Right hindlimb (tissue), 1 donor: ENCODE measurements at places on chromosomes 1 and 21.

GRCh38 chr1:55188909-55189308 lies 26.3 kb downstream of the USP24 start:
- no peak for DNase-seq

DNA sequence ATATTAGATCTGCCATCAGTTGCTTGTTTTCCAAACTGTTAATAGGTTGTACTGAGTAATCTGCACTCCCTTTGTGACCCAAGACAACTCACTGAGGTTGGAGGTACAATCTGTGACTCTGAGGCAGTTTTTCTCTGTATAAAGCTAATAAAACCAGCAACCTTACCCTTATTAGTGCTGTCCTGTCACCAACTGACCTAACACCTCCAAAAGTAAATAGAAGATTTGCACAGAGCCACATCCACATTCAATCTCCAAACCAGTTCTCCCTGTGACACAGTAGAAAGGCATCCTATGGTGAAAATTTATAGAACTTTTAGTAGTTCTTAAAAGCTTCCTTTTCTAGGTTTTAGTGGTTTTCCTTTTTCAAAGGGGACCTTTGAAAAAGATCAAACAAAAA lies 140.4 kb upstream of the ADGRL2 start:
- DNase-seq: no peak

GRCh38 chr21:36643374-36644250 lies 55.3 kb upstream of the SIM2 start:
- DNase-seq: no peak

- DNase-seq: no peak
Measured at GRCh38 chr1:26700711-26701110, 4.9 kb downstream of the ARID1A start.

DNA sequence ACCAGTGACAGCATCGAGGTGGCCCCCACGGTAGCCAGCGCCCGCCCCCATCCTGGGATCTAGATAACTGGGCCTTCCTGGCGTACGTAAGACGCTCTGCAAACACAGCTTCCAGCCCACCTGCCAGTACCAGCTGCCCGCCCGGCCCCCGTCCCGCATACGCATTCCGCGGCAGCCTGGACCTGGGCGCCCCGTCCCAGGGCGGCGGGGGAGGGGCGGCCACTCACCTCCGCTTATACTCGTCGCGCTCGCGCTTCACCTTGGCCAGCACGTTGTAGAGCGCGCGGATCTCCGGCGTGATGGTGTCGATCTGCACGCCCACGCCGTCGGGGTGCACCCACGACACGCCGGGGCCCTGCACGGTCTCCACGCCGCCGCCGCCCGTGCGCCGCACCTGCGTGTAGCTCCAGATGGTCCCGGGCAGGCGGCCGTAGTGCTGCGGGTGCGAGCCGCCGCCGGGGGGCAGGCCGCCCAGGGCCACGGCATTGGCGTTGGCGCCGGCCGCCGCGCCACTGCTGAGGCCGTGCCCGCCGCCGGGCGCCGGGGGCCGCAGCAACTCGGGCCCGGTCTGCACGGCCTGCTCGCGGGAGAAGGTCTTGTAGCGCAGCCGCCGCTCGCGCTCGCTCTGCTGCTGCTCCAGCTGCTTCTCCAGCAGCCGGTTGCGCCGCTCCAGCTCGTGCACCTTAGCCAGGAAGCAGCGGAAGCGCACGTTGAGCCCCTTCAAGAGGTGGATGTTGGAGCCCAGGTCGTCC lies 859 bp downstream of the IFFO2 start:
- DNase-seq: peak; percentile 60

GRCh38 chr1:159289060-159289459 lies 13.1 kb upstream of the FCER1A start:
- no peak for DNase-seq

DNA sequence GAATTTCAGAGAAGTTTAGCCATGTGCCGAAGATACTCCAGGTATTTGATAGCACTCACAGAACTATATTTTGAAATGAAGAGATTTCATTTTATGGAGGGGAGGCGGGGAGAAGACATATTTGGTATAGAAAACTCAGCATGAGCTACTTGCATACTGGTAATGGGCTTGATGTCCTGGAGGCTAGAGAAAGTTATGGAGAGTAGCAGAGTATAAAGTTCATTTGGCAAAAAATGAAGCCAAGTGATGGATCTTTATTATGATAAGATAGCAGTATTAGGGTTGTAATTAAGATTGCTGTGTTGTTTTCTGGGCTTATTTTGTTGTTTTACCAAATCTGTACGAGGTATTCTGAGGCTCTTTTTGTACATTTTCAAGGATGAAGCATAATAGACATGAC lies 72.0 kb downstream of the RPS6KC1 start:
- DNase-seq: no peak

- no peak for DNase-seq
Measured at GRCh38 chr1:147725685-147726084, 34.7 kb downstream of the GJA5 start.

DNA sequence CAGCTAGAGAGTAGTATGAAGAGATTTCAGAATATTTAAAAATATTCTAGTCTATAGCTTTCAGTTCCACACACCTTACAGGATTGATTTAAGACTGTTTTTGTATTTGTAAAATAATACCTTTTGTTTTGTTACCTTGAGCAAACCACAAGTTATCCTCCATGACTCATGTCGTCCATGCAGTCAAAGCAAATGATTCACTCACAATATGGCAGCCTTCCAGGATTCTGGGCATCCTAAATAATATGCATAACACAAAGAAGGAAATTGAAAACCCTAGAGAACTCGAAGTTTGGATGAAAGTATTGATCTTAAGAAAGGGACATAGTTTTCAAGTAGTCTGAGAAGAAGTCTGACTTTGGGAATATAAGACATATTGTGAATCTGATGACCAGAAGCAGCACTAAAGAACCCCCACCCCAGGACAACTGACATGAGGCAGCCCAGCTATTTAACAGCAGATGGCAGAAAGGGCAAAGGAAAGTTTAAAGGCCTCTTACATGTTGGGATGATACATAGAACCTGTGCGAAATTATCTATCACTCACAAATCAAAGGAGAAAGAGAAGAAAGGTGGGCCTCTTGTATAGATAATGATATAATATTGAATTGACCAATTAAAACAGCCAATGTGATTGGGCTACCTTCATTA lies 857.9 kb downstream of the BRINP3 start:
- DNase-seq: no peak

DNA sequence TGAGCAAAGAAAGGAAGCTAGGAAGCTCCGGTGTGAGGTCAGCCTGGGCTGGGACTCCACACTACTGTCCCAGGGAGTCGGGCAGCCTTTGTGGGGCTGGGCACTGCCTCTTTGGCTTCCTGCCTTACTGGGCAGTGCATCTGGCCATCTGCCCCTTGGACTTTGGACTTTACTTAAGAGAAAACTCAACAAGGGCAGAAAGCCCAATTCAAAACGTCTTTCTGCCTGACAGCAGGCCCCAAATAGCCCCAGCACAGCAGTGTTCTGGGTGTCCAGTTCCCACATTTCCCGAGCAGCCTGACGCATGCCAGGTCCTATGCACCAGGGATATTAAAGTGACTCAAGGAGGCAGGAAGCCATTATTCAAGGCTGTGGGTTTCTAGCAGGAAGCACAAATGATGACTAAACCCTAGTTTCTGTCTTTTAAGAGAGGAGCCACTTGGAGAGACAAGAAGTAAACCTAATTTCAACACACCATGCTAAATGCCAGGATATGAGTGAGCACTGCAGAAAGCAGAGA lies 37.9 kb upstream of the EDEM3 start:
- DNase-seq: peak; percentile 77

DNA sequence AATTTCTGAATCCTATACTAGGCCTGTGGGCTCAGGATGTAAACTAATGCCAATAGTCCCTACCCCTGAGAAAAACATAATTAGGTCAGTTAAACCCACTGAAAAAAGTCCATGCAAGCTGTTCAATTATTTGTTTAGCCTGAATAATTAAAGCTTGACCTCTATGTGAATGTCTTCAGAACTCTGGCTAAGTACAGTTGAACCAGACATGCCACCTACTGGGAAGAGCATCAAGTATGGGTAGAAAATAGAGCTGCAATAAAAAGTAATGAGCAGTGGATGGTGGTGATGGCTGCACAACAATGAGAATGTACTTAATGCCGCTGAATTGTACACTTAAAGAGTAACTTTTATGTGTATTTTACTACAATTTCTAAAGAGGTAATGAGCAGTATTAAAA lies 23.6 kb upstream of the SLC19A2 start:
- DNase-seq: no peak

DNA sequence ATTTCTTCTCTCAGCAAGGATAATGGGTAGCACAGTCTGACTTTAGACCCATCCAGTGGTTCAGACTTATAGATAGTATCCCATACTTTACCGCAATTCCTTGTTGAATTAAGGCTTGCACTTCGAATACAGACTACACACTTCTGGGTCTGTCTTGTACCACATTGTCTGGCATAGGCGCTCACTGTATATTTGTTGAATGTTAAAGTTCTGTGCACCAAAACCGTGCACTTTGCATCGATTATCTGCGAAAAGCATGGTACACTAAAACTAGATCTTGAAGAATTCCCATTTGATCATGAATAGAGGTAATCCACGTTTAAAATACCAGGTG lies 556 bp upstream of the RYR2 start:
- DNase-seq: no peak

DNA sequence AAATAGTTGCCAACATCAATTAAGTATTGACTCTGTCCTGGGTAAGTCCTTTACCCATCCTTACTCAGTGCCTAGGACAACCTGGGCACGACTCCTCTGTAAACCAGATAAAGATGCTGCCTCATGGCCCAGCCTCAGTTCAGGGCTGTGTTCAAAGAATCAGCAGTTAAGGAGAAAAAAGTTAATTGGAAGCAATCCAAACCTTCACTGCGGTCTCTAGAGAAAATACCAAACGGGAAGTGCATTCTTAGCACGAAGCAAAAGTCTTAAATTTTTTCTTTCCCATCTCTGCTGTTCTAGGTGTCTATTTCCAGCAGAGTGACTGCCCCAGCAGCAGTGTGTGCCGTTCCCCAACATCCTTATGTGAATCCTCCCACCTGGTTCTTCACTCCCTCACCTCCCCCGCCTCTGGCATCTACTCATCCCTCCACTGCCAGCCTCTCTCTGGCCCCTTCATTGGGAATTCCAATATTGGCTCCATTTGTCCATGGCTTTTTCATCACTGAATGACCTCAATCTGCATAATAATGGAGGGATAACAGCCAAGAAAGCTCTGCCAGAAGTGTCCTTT lies 23.2 kb downstream of the KANK4 start:
- peak; percentile 68 for DNase-seq

- no peak for DNase-seq
Measured at GRCh38 chr1:61227857-61228550, 145.6 kb downstream of the NFIA start.
